DMS153 (cell line): ENCODE measurements at places on chromosomes 3 and 15.

DNA sequence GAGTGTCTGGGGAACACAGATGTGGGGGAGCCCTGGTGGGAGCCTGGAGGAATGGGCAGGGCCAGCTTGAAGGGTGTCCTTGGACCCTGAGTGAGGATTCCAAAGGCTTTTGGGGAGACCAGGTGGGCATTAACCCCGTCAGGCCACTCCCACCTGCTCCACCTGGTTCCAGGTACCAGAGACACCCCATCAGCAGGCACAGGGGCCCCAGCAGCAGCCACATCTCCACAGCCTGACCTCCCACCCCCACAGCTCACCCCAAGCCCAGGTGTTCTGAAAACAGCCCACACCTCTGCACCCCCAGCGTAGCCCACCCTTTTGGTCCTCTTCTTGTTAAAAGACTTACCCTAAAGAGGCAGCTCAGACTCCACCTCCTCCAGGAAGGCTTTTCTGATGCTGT lies 102.1 kb upstream of the PRR20G start:
- no peak for DNase-seq

GRCh38 chr3:53264718-53265117 lies 8.9 kb upstream of the TKT start:
- no peak for DNase-seq

- no peak for DNase-seq
Measured at GRCh38 chr3:68032209-68032608, 377.8 kb upstream of the SUCLG2 start.

DNA sequence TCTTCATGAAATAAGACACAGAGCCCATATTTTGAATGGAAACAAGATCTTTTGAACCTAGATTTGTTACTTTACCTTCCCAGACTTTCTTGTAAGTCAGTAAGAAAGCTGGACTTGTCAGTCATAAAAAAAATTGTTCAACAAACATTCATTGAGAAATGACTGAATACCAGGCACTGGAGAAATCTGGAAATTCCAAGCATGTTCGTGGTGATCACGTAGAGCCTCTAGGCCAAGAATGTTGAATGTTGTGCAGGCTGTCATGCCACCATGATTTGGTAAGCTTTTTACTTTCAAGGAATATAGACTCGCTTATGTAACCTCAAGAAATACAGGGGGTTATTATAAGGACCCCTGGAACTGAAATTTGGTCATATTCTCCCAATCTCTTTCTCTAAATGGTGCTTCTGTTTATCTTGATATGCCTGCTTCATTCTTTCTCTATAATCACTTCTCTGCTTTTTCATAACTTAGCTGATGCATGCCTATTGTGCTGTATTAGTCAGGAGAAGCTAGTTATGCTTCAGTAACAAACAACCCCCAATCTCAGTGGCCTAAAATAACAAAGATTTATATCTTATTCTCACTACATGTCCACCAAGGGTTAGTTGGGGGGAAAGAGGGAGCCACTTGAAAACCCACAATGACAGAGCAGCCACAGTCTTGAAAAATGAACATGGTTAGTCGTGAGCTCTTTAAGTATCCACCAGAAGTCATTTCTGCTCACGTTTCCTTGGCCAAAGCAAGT lies 3.4 kb upstream of the TPM1 start:
- no peak for DNase-seq

DNA sequence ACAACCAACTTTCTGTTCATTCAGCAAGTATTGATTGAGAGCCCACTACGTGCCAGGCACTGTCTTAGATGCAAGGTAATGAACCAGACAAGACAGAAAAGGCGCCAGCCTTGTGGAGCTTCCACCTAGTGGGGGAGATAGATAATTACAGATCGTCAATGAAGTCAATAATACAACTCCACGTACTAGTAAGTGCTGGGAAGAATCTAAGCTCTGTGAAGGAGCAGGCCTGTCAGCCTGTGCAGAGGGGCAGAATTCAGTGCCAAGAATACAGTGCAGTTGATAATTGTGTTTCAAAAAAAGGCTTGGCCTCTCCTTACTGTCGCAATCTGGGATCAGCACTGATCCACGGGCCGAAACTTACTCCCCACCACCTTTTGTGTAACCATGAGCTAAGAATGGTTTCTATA lies 186.3 kb downstream of the FEZF2 start:
- no peak for DNase-seq

DNA sequence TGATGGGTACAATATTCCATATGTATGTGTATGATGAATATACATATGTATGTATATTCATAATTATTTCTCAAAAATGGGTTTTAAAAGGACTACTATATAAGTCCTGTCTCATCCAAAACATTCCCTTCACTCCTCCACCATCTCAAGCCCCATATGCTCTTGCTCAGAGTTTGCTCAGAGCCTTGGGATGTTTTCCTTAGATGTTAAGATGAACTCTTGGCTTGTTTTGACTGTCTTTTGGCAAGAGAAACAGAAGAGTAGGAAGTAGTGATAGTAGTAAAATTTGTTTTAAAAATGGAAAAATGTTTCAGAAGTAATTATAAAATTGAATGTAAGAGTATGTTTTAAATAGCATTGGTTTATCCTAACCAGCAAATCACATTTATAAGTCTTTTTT lies 6.2 kb upstream of the EPHA3 start:
- no peak for DNase-seq

- DNase-seq, result no peak
Measured at GRCh38 chr3:183844606-183845005, 19.2 kb upstream of the MAP6D1 start.

- DNase-seq, result no peak
Measured at GRCh38 chr3:106397006-106397405, 528.2 kb upstream of the CBLB start.

DNA sequence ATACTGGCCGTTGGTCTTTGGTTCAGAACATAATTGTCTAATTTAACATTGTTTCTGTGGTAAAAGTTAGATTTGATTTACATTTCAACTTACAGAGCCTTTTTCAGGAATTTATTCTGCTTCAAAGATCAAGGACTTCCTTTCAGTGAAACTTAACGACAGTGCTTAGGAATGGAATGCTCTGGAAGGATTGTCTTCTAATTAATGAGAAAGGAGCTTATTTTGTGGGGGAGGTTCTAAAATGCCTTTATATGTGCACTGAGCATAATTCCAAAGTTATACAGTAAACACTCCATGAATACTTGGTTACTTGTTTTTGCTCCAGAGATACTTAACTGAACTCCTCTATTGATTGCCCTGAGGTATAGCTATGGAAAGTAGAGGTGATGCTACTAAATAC lies 75.7 kb downstream of the CACNA1D start:
- no peak for DNase-seq

GRCh38 chr3:32405155-32405554 lies 13.5 kb downstream of the CMTM7 start:
- DNase-seq, result no peak

DNA sequence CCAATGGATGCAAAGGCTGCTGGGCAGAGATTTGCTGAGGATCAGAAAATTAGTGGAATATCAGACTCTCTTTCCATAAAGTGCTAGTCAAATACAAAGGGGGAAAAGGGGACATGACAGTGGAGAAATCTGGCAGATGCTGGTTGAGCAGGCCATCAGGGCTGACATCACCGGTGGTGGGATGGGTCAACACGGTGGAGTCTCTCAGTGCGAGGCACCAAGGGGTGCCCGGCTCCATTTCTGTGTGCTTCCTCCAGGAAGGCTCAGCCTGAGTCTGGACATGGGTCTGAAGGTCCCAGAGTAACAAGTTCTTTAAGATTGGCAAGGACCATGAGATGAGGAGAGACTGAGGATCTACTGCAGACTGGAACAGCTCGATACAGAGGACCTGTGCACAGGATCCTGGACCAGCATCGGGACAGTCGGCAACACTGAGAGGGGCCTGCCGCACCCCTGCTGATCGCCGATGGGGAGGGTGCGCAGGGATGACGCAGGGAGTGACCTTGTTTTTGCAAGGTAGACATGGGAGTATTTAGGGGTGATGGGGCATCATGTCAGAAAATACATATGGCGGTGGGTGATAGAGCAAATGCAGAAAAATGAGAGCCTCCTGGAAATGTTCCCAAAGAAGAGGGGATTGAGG lies 92.7 kb downstream of the SEC22A start:
- no peak for DNase-seq

- no peak for DNase-seq
Measured at GRCh38 chr3:16013568-16013967, 160.9 kb upstream of the GALNT15 start.

DNA sequence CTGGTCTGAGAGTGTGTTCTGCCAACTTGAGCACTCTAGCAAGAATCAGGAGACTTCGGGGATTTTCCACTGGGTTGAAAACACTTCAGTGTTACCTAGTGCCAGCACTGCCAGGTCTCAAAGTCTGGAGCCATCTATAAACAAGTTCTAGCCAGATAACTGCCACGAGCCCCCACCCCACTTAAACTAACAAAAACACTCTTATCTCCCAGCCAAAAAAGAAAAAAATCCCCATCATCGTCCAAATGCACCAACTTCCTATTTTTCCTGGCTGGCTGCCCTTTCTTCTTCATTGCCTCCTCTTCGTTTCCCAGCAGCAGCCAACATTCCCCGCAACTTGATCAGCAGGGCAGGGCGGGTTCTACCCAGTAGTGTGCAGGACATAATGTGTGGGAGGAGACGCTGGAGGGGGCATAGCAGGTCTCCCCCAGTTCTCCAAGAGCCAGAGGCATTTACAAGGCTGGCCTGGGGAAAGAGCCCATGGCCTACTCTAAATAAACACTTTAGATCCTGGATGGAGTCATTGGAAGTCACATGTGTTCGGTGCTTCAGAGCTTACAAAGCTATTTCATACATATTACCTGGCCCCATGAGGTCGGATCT lies 29.5 kb downstream of the C2CD4B start:
- peak; percentile 6 for DNase-seq

DNA sequence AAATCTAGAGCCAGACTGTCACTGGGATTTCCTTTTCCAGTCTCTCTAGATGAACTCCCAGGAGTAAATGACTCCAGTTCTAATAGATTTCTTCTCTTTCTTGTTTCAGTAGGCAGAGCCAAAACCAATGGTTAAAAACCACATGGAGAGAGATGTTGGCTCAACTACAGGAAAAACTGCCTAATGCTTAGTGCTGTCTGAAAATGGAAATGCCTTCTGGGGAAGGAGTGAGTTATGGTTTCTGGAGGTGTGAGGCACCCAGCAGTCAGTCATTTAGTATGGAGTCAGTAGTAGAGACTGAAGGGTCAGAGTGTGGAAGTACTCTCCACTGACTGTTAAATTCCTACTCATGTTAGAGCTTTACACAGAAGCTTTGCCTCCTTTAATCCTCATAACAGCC lies 136.7 kb downstream of the CCNL1 start:
- DNase-seq, result no peak

DNA sequence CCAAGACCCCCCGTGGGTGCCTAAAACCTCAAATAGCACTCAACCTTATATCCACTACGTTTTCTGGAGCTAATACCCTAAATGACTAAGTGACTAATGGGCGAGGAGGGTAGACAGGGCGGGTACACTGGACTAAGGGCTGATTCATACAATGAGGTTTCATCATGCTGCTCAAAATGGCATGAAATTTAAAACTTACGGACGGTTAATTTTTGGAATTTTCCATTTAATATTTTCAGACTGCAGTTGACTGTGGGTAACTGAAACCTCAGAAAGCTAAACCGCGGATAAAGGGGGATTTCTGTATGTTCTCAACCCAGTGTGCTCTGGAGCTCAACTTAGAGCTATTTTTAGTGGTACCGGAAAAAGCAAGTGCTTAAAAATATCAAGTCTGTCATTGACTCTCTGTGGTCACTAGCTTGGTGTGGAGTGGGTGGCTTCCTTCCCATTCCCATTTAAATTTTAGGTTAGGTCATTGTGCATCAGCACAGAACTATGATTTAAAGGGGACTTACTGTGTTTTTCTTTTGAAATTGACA lies 72.9 kb downstream of the LRRC28 start:
- no peak for DNase-seq

GRCh38 chr3:27802425-27802824 lies 80.3 kb upstream of the EOMES start:
- no peak for DNase-seq

DNA sequence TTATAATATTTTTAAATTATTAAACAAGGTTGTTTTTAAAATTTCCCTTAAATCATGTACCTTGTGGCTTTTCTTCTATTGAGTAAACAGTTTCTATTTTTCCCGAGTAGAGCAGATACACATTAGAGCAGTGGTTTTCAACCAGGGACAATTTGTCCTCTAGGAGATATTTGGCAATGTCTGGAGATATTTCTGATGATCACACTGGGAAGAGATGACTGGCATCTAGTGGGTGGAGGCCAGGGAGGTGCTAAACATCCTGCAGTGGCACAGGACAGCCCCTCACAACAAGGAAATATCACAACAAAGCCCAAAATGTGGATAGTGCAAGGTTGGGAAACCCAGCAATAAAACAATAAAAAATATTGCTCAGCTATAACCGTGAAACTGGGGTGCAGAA lies 113.0 kb upstream of the PTPRG start:
- DNase-seq, result no peak

DNA sequence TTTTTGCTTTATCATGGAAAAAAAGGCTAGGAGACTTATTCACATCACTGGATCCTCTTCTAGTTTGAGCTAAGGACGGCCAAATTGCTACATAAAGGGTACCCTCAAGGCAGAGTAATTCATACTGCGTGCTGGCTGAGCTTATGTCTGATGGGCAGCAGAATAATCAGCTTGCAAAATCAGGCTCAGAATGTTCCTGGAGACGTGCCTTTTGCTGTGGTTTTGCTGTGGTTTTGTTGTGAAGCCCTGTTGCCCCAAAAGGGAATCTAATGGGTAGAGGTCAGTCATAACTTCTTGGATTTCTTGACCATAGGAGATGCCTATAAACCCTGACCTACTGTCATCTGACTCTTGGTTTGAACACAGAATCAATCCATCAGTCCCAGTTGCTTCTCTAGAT lies 189.9 kb downstream of the SOX2 start:
- DNase-seq, result no peak

GRCh38 chr3:40878464-40878905 lies 320.8 kb upstream of the CTNNB1 start:
- no peak for DNase-seq

DNA sequence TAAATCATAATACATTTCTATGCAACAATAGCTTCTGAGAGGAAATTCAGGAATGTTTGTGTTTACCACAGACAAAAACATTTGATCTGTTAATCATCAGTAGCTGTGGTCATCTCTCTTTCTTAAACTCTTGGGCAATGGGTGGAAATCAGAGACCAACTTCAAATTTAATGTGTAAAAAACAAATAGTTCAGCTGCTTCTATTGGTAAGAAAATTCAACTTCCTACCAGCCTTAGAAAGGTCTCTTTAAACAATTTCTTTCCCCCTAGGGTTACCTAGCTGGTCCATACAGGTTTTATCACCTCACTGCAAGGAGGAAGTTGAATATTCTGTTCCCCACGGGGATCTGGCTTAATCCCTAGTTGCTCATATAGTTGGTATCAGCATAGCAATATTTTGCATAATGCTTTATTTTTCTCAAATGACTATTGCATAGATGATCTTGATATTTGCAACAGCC lies 20.3 kb upstream of the PPP4R2 start:
- no peak for DNase-seq
